Mucosa of descending colon (tissue), 3 donors: ENCODE measurements at places on chromosomes 7 and 10.

- DNase-seq: no peak
Observed at GRCh38 chr7:33806298-33807154, 98.8 kb upstream of the BMPER start.

GRCh38 chr10:61821153-61821552 is 80.3 kb upstream of the ARID5B start:
- DNase-seq: no peak

GRCh38 chr7:105210721-105211205 is 178.0 kb downstream of the SRPK2 start:
- DNase-seq: no peak

DNA sequence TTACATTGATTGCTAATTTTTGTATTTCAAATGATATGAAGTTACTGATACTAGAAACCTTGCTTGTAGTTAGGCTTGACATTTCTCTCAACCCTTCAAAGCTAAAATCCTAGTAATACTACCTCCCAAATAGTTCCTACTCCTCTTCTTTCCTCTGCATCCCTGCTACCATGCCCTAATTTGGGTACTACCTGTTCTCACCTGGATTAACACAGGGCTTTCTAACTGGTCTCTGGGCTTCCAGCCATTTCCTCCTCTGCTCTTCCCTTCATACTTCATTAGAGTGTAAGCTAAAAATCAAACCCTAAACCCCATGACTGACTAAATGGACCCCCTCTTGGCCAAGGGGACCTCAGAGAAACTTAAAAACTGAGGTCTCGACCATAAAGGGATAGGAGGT is 112.4 kb downstream of the CHCHD3 start:
- no peak for DNase-seq

DNA sequence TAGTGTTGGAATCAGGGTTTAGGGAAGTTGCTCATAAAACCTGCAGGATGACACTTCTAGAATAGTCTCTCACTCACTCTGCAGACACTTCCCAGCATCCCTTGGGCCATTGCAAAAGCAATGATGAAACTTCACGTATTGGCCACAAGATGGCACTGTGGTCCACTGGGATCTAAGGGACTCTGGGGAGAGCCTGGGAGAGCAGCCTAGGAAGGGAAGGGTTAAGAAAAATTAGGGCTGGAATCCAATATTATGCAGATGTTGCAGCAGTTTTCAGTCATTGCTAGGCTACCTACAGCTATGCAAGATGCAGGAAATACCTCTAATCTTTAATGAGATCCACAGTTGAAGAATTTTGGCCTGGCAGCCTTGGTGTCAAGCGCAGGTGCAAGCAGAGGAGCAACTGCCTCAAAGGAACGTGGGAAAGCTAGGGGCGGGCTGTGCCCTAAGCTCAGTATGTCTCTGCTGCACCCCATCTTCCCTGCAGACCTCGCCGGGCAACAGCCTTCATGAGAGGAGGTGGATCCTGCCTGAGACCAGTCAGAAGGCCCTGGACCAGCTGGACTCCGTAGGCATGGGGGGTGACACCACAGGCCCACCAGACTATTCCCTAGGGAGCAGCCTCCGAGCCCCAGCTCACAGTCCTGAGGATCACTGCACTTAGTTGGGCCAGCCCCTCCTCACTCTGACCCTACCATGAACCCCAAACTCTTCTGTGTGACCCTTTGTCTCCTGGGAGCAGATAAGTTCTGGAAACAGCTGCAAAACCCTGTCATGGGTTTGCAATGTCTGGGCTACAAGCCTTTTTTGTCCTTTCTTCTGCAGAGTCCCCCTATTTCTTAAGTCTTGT is 127.9 kb upstream of the PRSS58 start:
- peak; percentile 34 for DNase-seq

- DNase-seq: no peak
Observed at GRCh38 chr7:132248841-132249240, 327.4 kb downstream of the PLXNA4 start.

GRCh38 chr10:24962995-24963394 is 10.6 kb upstream of the PRTFDC1 start:
- peak; percentile 47 for DNase-seq

GRCh38 chr10:59019603-59020002 is 156.8 kb upstream of the PHYHIPL start:
- no peak for DNase-seq

- no peak for DNase-seq
Observed at GRCh38 chr7:84368122-84368521, 173.5 kb upstream of the SEMA3A start.

DNA sequence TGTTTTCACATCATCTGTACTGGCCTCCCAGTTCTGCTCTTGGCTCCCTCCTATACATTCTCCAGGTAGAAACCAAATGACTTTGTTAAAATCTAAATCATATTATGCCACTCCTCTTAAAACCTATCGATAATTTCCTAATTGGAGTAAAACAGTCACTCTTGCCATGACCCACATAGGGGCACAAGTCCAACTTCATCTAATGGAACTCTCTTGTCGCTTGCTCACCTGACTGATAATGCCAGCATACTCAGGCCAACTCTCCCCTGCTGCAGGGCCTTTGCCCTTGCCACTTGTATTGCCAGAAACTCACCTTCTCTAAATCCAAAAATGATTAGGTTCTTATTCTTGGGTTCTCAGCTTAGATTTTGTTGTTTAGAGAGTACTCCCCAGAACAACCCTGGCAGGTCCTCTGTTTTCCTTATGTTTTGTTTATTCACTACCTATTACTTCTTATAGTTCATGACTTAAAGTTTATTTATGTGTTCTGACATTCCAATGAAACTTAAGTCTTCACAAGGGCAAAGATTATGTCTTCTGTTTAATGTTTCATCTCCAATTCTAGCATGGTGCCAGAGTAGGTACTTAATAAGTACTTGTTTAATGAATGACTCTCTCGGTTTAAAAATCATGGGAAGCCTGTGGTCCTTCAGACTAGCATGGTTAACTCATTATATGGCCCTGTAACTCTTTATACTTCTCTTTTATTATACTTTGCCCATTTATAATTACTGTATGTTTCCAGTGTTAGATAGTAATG is 345.9 kb upstream of the SMIM30 start:
- DNase-seq: no peak

- DNase-seq: no peak
Observed at GRCh38 chr10:108721874-108722273, 1201.4 kb downstream of the XPNPEP1 start.

DNA sequence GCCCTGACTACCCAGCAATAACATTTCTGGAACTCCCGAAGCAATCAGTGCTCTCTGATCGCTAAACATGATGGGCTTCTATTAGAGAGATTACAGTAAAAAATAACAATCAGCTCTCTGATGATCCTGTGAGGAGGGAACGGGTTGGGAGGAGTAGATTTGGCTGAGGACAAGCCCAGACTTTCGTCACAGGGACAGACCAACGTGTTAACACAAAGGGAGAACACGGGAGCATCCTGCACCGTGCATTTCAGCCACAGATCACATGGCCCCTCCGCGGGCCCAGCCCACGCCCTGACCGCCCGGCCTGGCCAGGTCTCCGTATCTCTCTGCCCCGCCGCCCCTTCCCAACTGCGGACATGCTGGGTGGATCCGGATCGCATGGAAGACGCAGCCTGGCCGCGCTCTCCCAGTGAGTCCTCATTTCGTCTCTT is 95.0 kb upstream of the AGBL3 start:
- peak; percentile 41 for DNase-seq

DNA sequence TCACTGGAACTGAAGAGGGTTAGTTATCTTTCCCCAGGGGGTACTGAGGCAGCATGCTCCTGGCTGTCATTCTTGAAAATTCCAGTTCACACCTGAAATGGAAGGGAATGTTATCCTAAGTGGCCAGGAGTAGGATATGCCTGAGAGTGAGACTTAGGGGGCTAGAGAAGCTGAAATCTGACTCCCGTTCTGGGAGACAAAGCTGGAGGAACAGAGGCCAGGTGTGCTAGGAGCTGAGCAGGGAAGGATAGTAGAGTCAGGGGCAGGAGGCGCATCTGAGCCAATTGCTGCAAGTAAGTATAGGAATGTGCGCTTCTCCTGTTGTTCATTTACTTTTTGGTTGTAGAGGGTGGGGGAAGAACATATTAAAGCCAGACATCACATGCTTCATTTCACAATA is 58.1 kb upstream of the KIAA1217 start:
- no peak for DNase-seq

DNA sequence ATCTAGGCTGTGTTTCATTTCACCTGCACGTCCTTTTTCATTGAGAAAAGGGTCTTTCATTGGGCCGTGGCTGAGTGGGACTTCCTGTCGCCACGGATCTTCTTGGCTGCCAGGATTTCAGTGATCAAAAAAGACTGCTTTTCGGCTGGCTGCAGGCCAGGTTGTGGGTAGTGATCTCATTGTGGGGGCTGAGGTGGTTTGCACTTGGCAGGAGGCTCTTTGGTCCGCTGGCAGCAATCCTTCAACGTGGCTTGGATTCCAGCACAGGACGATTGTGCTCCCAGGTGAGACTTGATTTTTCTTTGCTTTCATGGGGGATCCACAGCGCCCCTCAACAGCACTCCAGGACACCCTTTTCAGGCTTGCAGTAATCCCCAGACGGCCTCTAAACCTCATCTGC is 29.0 kb upstream of the ZNF273 start:
- no peak for DNase-seq

DNA sequence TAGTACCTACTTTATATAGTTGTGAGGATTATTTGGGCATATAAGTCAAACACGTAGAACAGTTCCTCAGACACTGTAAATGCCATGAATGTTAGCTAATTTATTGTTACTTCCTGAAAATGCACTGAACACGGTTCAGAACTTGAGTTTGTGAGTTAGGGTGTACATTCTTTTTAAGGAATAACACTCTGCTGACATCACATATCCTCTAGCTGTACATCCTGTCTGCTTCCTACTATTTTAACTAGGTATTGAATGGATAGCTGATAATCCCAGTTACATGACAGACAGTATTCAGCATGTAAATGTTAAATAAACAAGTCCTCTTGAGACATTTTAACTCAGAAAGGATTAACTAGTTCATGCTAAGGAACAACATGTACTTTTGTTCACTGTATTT is 16.0 kb downstream of the SAMD8 start:
- DNase-seq: no peak

DNA sequence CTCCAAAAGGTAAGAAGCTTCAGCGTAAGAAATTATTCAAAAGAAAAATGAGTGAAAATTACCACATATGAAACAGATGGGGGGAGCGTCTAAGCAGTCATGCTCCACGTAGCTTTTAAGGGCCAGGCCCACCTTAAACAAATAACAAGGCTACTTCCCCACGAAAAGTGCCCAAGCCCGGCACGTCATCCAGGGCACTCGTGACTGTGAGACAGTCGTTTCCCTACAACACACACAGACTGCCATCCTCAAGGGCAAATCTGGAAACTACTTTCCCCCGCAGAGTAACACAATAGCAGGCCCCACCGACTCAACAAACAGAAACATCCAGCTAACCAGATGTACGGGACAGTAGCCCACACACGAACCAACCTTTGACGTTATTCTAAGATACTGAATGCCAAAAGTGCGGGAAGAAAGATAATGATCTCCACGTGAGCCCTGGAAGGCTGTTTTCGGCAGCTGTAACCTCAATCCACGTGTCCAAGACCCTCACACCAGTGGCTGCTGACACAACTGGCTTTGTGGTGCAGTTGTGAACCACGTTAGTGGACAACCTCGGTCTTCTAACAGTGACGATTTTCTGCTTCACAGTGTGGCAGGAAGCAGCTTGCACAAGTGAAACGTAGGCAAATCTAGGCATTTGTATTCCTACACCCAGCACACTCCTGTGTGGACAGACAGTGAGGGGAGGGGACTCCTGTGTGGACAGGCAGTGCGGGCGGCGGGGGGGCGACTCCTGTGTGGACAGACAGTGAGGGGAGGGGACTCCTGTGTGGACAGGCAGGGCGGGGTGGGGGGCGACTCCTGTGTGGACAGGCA is 251.7 kb downstream of the ZMYND11 start:
- no peak for DNase-seq

DNA sequence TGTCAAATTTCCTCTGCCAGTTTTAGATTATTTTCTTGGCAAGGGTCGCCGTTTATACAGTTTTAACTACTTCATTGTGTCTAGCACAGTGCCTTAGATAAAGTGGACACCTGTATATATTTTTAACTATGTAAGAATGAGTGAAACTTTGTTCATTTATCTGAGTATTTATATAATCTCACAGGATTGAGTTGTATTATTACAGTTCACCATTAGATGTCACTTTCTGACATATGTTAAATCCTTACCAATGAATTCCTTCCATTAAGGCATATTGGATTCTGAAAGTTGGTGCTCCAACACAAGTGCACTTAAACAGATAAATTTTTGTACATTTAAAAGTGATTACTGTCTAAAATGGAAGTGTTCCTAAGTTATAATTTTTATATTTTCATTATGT is 43.0 kb downstream of the ZMYND11 start:
- no peak for DNase-seq

- no peak for DNase-seq
Observed at GRCh38 chr7:92586841-92587240, 3.3 kb downstream of the FAM133B start.

GRCh38 chr7:2059964-2060700 is 172.6 kb downstream of the MAD1L1 start:
- no peak for DNase-seq

DNA sequence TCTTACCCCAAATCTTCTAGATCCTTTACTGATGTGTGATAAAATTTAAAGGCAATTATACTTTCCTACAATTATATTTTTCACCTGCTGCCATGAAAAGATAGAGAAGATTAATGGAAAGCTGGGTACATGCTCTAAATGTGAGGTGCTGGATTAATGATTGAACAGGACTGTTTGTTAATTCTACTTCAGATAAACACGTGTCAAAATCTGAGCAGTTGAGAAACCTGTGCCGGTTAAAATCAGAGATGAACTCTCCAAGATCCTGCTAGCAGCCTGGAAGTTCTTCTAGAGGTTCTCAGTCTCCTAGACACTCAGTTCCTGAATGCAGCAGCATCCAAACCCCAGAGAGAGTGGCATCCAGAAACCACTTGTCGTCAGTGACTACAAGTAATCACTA is 69.2 kb downstream of the INHBA start:
- DNase-seq: no peak

DNA sequence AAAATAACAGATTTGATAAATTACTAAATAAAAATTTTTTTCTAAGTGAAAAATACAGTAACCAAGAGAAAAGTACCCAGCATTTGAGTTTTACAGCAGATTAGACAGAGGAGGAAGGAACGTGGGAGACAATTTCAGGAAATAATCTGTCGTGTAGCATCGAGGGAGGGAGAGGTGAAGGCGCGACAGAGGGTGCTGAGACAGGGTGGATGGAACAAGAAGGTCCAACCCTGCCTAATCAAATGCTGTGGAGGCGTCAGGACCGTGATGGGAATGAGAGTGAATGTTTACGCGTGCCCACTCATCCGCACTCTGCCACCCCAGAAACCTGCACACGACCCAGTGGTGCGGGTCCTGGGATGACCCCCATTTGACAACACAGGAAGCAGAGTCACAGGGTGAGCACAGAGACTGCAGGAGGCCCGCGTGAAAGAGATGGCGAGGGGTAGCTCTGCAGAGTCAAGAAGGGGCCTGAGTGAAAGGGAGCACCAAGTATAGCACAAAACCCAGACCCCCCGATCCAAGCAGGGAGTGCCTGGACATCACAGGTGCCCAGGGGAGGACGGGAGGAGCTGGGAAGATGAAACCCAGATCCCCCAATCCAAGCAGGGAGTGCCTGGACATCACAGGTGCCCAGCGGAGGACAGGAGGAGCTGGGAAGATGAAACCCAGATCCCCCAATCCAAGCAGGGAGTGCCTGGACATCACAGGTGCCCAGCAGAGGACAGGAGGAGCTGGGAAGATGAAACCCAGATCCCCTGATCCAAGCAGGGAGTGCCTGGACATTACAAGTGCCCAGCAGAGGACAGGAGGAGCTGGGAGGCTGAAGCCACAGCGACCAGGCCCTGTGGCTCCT is 558.9 kb downstream of the DNAJB6 start:
- DNase-seq: no peak
